ENCODE measurements at places on chromosomes 12 and 14.

DNA sequence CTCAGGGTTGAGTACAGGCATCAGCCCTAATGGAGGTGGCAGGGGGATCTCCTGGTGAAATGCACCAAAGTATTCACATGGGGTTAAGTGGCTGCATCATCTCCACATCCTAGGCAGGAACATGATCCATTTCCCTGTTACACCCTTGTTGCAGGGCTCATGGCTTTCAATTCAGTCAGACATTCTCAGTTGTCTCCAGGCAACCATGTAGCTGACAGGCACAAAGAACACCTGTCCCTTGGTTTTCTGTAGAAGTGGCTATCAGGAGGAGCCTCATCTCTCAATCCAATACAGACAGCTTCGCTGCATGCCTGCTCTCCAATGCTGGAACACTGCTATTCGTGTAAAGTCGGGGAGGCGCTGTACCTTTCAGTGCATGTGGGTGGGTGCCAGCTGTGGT is 299.0 kb upstream of the FOXG1 start:
- no peak for DNase-seq

DNA sequence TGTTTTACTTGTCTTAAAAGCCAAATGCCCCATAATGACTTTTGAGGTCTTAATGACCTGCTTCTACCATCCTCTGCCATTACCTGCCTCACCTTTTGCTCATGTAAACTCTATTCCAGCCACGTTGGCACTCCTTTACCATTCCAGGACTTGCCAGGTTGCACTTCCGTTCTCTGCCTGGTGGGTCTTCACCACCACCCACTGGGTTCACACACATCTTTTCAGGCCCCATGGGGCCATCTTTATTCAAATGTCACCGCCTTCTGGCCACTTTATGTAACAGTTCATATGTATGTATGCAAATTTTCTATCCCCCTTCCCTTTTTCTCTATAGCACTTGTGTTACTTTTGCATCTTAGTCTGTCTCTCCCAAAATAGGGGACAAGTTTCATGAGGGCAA is 57.7 kb downstream of the ATP2A2 start:
- peak; percentile 37 for DNase-seq

- DNase-seq = no peak
Observed at GRCh38 chr14:74077401-74077800, 6.9 kb downstream of the ALDH6A1 start.

GRCh38 chr14:103273145-103273744 is 60.8 kb upstream of the EIF5 start:
- DNase-seq = peak; percentile 22

DNA sequence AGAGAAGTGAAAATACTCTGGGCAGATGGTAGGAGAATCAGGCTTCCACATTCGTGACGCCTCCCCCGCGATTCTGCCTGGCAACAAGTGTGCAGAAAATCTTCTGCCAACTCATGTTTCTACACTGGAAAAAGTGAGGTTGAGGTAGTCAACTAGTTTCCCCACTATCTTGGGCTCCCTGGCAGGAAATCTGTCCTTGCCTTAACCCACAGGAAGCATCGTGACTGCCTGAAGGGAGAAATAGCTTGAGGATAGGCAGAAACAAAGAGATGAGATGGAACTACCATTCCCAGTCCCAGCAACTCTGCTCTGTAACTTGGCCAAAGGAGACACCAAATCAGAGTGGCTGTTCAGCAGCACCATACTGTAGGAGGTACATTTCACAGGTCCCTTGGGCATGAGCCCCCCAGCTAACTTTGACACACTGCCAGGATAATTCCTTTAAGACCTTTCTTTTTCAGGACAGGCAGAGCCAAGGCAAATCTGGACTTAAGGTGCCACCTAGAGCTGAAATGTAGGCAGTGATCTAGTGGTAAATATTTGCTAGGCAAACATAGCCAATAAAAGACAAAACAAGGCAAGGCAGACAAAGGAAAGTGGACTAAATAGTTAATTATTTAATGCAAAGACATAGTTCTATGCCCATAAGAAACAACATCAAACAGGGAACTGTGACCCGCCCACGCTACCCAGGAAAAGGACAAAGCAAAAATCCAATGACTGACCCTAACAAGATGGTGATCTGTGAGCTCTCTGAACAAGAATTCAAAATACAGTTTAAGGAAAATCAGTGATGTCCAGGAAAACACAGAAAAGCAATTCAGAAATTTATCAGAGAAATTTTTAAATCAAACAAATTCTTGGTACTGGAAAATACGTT is 205.1 kb downstream of the PTPRO start:
- no peak for DNase-seq

GRCh38 chr14:70816525-70816924 is 7.2 kb upstream of the MAP3K9 start:
- no peak for DNase-seq

DNA sequence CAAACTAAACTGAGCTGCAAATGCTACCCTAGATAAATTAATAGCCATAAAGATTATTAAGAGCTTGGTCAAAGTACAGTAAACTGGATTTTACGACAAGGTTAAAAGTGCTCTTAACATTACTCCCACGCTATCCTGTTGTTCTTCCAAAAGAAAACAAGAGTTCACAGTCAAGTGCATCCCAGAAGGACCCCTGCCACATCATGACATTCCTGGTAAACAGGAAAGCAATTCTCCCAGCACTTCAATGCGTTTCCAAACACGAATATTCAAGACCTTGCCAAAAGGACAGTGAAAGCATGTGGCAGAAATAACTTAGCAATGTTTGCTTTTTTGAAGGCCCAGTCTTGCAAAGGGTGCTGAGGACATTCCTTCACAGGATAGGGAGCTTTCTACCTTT is 11.2 kb downstream of the SPRING1 start:
- no peak for DNase-seq

GRCh38 chr14:104223101-104224041 is 85.0 kb downstream of the KIF26A start:
- DNase-seq = no peak

- no peak for DNase-seq
Observed at GRCh38 chr12:111156304-111156703, 212.6 kb downstream of the PHETA1 start.

GRCh38 chr12:32605326-32606095 is 73.6 kb upstream of the DNM1L start:
- no peak for DNase-seq

- DNase-seq = no peak
Observed at GRCh38 chr14:105377555-105378182, 20.7 kb upstream of the TEX22 start.

- no peak for DNase-seq
Observed at GRCh38 chr14:28767030-28767852, 654 bp downstream of the FOXG1 start.

DNA sequence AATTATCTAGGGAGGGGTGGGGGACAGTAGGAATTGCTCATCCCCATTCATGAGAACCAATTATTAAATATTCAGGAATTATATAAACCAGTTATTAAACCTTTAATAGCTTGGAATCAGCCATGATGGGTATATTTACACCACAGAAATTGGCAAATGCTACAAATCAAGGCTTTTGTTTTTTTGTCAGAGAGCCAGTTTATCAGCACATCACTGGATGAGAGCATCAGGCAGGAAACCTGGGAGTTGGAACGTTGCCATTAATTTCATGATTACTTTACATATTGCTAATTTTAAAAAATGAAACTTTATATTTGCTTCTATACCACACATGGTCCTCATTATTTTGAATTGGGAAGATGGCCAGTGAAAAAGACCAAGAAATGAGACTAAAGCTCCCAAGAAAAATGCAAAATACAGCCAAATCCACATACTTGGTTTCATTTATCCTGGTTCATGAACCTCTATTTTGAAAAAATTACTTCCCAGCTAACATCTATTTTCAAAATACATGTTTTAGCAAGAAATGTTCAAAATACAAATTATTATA is 48.4 kb downstream of the ATL1 start:
- no peak for DNase-seq

- DNase-seq = no peak
Observed at GRCh38 chr14:68741477-68741791, 51.4 kb downstream of the ZFP36L1 start.

GRCh38 chr14:38791862-38792261 is 311.2 kb downstream of the SEC23A start:
- no peak for DNase-seq

GRCh38 chr14:98501836-98502235 is 770.2 kb downstream of the BCL11B start:
- DNase-seq = no peak

- DNase-seq = no peak
Observed at GRCh38 chr14:105903971-105904370, 377.6 kb downstream of the TMEM121 start.

DNA sequence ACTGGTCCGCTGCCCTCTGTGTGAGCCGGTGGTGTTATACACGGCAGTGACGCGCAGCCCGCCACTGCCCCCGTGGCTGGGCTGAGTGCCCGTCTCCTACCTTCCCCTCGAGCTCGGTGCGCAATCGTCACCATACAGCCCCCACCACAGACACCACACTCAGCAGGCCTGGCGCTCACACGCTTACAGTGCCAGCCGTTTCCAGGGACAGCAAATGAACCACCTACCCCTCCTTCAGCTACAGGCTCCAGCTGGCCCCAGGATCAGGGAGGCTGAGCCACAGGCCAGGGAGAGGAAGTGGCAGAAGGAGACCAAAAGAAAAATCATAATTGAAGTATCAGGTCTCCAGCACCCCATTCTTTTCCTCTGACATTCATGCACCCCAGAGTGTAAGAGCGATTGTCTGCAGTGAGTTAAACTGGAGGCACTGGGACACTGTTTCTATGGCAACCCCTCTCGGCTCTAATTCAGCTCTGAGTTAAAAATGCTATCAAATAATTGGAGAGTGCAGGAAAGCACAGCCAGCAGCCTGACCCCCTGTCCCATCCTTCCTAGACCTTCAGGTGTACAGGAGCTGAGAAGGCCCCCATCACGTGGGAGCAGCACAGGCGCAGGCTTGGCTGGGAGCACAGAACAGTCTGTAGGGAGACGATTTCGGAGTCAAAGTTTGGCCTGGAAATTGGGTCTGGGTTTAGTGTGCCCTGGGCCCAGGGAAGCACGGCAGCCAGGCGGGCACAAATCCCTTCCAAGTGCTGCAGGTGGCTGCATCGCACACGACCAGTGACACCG is 18.0 kb downstream of the LRTM2 start:
- no peak for DNase-seq

DNA sequence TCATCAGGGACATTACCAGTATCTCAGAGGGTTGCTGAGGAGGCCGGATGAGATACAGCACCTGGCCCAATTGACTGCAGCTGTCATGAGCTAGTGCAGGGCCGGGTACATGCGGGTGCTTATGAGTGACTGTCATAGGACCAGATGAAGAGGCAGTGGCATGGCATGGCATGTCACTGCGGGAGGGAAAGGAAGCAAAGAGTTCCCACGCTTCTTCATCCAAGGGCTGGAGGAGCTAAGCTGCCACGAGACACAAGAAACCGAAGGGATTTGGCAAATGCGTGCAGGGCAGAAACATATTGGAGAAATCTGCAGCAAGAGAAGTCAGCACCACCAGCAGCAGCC is 10.7 kb upstream of the GPX2 start:
- DNase-seq = no peak

DNA sequence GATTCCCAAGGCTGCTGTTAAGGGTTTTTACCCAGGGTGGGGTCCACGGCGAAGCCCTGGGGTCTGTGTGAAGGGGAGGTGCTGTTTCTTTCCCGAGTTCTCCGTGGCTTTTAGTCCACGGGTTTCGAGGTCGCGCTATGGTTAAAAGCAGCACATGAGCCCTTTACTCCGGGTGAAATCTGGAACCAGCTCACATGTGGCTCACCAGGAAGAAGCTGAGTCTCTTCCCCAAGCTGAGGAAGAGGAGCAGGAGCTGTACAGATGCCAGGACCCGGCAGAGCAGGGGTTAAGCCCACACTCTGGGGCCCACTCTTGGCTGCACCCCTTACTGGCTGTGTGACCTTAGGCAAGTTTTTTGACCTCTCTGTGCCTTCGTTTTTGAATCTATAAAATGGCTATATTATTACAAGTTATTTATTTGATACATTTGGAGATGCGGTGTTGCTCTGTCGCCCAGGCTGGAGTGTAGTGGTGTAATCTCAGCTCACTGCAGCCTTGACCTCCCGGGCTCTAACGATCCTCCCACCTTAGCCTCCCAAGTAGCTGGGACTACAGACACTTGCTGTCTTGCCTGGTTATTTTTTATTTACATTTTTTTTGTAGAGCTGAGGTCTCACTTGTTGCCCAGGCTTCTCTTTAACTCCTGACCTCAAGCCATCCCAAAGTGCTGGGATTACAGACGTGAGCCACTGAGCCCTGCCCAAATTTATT is 266.3 kb downstream of the AACS start:
- no peak for DNase-seq

GRCh38 chr14:76391981-76392690 is 16.2 kb downstream of the ESRRB start:
- DNase-seq = no peak

GRCh38 chr12:130547480-130548155 is 168.5 kb downstream of the RIMBP2 start:
- DNase-seq = no peak

- DNase-seq = peak; percentile 81
Observed at GRCh38 chr14:106843951-106844483, 1317.6 kb downstream of the TMEM121 start.

- no peak for DNase-seq
Observed at GRCh38 chr14:36021030-36021422, 155.5 kb downstream of the PTCSC3 start.

GRCh38 chr12:88553941-88554658 is 26.2 kb downstream of the KITLG start:
- DNase-seq = no peak

GRCh38 chr12:13233830-13234641 is 37.5 kb downstream of the EMP1 start:
- DNase-seq = no peak

- DNase-seq = no peak
Observed at GRCh38 chr12:106227641-106228319, 20.0 kb downstream of the CKAP4 start.

- DNase-seq = no peak
Observed at GRCh38 chr14:50320283-50320682, 8.2 kb downstream of the DMAC2L start.

All from vagina (tissue), 2 donors.